ENCODE measurements at places on chromosomes 1 and 21. TPM values are rescaled to one million over a fixed set of nuclear protein-coding genes. Genes with fewer than 3 reads are reported as not detected.

The IFI44L gene
- 2.7 TPM for total RNA-seq

The PCNX2 gene
- total RNA-seq, result 40.9 TPM

The EDN2 gene
- not detected for total RNA-seq

The PPCS gene
- total RNA-seq, result 35.3 TPM

The LCE3E gene
- not detected for total RNA-seq

The KRTAP19-7 gene
- total RNA-seq, result not detected

The GPR25 gene
- not detected for total RNA-seq

The SPTA1 gene
- total RNA-seq, result not detected

The ERG gene
- total RNA-seq, result 0.11 TPM

The OR6K3 gene
- not detected for total RNA-seq

The NUP210L gene
- total RNA-seq, result under 0.01 TPM

The KANK4 gene
- not detected for total RNA-seq

The HMGN1 gene
- total RNA-seq, result 436 TPM

The CD53 gene
- not detected for total RNA-seq

The IQCC gene
- 2.4 TPM for total RNA-seq

The CSTB gene
- 8.7 TPM for total RNA-seq

The SLX9 gene
- 18.7 TPM for total RNA-seq

The ADAM30 gene
- not detected for total RNA-seq

The SPATA21 gene
- total RNA-seq, result not detected

The NTMT2 gene
- not detected for total RNA-seq
